ENCODE measurements at places on chromosomes 6 and 20. TPM values are rescaled to one million over a fixed set of nuclear protein-coding genes. Genes with fewer than 3 reads are reported as not detected.
A peak's percentile ranks its signal among the peaks of the same experiment; 100 is the strongest.

- no peak overlapping the region for H3K4me3 ChIP-seq
- H3K4me1 ChIP-seq = no peaks in the 10 kb centered on the region
- H3K27ac ChIP-seq = no peak overlapping the region
- no peaks in the 10 kb centered on the region for H3K27me3 ChIP-seq
Observed at GRCh38 chr6:82410151-82410648, 46.6 kb downstream of the TPBG start.

CLVS2 gene
- total RNA-seq = 0.14 TPM

DNA sequence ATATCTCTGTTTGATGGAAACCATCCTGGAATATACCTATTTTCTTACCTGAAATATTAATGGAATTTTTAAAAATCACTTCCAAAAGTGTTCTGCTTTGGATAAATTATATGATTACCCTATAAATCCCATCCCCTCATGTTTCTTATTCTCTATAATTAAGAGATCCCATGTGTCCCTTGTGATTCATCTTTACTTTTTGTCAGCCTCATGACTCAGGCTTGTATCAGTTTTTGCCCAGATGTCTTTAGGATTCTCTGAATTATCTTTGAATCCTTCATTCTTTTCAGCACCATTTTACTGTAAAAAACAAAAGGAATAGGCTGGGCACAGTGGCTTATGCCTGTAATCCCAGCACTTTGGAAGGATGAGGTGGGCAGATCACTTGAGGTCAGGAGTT is 804.5 kb upstream of the CITED2 start:
- H3K4me3 ChIP-seq = no peak overlapping the region
- no peaks in the 10 kb centered on the region for H3K36me3 ChIP-seq
- no peaks in the 10 kb centered on the region for H3K4me1 ChIP-seq
- H3K27ac ChIP-seq = no peak overlapping the region
- H3K27me3 ChIP-seq = no peaks in the 10 kb centered on the region
- DNase-seq = no peak

RTN4IP1 gene
- total RNA-seq = 5.8 TPM

GRCh38 chr6:16200321-16200883 is 38.0 kb upstream of the GMPR start:
- H3K36me3 ChIP-seq = no peaks in the 10 kb centered on the region
- peak overlapping the region; percentile 15 for H3K4me3 ChIP-seq
- no peaks in the 10 kb centered on the region for H3K27me3 ChIP-seq
- no peak for DNase-seq
- H3K4me1 ChIP-seq = peaks cover 4% of the 10 kb centered on the region

- no peaks in the 10 kb centered on the region for H3K27me3 ChIP-seq
- no peak overlapping the region for H3K27ac ChIP-seq
Observed at GRCh38 chr6:143130928-143131327, 70.2 kb downstream of the AIG1 start.

DNA sequence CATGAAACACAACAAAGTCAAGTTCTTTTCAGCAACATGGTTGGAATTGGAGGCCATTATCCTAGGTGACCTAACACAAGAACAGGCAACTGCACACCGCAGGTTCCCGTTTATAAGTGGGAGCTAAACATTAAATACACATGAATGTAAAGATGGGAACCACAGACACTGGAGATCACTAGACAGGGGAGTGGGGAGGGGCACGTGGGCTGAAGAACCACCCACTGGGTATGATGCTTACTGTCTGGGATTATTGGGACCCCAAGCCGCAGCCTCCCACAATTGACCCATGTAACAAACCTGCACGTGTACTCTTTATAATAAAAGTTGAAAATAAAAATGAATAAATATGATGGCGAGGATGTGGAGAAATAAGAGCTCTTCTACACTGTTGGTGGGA is 8.6 kb upstream of the RAET1G start:
- no peak overlapping the region for H3K27ac ChIP-seq
- no peak for DNase-seq
- no peaks in the 10 kb centered on the region for H3K4me1 ChIP-seq
- H3K36me3 ChIP-seq = no peaks in the 10 kb centered on the region

SNPH gene
- total RNA-seq = 2.1 TPM

GRCh38 chr6:37105148-37106050 is 64.6 kb upstream of the PIM1 start:
- no peak for DNase-seq
- H3K4me1 ChIP-seq = peaks cover 17% of the 10 kb centered on the region
- H3K27ac ChIP-seq = peak overlapping the region; percentile 85
- H3K27me3 ChIP-seq = no peaks in the 10 kb centered on the region

DNA sequence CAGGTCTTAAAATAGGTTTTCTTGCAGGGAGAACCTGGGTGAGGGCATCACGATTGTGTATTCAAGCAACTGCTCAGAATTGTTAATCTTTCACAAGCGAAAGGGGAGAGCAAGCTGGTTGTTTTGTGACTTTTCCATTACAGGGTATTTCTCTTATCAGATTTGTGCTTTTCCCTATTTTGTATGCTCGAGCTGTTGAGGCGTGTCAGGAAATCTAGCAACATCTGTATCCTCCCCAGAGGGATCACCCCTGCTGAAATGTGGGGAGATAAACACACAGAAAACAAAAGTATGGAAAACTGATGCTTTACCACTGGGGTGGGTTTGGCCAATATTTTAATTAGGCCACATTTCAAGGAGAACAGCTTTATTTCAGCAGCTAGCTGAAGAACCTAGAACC is 187.0 kb downstream of the DTNBP1 start:
- H3K4me3 ChIP-seq = no peak overlapping the region
- H3K4me1 ChIP-seq = no peaks in the 10 kb centered on the region
- no peaks in the 10 kb centered on the region for H3K36me3 ChIP-seq
- H3K27ac ChIP-seq = no peak overlapping the region
- no peaks in the 10 kb centered on the region for H3K27me3 ChIP-seq

- no peaks in the 10 kb centered on the region for H3K27me3 ChIP-seq
- H3K36me3 ChIP-seq = no peaks in the 10 kb centered on the region
- H3K27ac ChIP-seq = no peak overlapping the region
- no peaks in the 10 kb centered on the region for H3K4me1 ChIP-seq
- no peak overlapping the region for H3K4me3 ChIP-seq
- no peak for DNase-seq
Observed at GRCh38 chr6:2077826-2078225, 167.6 kb downstream of the GMDS start.

DNA sequence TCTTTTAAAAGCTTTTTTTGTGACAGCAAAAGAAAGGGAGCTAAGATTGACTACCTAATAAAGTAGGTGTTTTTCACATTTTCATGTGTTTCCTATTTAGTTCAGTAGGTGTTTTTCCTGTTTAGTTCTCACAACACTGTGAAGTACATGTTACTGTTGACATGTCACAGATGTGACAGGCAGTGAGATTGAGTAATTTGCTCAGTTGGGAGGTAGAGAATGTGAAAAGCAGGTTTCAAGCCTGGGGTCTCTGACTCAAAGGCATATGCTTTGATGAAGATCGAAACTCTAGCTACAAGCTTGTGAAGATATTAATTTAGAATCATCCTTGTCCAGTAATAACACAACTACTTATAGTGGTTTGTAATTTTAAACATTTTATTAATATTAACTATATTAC is 43.1 kb downstream of the SLX4IP start:
- H3K27me3 ChIP-seq = no peaks in the 10 kb centered on the region
- no peak overlapping the region for H3K27ac ChIP-seq
- no peaks in the 10 kb centered on the region for H3K36me3 ChIP-seq
